ENCODE measurements at places on chromosomes 7 and 10.

GRCh38 chr7:148262721-148263229 is 327.8 kb upstream of the C7orf33 start:
- no peak for DNase-seq

- DNase-seq: no peak
These were observed 167.1 kb upstream of the SMIM30 start for GRCh38 chr7:113285411-113285810.

GRCh38 chr10:11663763-11664555 is 52.5 kb upstream of the USP6NL start:
- no peak for DNase-seq

GRCh38 chr10:61733358-61733940 is 70.7 kb downstream of the CABCOCO1 start:
- no peak for DNase-seq

DNA sequence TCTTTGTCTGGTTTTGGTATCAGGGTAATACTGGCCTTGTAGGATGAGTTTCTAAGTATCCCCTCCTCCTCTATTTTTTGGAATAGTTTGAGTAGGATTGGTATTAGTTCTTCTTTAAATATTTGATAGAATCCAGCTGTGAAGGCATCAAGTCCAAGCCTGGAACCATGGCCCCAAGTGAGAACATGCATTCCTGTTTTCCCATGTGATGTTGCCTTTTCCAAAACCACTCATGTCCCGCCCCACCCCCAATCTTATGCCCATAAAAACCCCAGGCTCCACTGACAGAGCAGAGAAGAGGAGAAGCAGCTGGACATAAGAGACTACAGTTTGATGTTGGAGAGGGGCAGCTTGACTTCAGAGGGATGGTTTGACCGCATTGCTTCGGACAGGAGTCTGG is 71.2 kb downstream of the MINPP1 start:
- DNase-seq: no peak

DNA sequence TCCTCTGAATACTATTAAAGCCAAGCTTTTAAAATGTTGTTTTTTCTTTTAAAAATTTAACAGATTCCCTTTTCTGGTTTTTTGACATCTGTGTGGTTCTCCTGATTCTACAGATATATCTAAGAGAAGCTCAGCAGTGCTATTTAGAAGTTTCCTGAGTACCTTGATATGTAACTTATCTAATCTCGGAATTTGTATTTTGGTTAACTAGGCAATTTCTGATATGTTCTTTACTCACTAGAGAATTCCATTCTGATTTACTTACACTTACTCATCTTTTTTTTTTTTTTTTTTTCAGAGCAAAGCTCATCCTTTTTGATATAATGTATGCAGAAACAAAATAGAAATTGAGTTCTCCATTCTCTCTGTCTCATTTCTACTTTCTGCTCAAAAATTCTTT is 63.8 kb downstream of the PALS2 start:
- no peak for DNase-seq

DNA sequence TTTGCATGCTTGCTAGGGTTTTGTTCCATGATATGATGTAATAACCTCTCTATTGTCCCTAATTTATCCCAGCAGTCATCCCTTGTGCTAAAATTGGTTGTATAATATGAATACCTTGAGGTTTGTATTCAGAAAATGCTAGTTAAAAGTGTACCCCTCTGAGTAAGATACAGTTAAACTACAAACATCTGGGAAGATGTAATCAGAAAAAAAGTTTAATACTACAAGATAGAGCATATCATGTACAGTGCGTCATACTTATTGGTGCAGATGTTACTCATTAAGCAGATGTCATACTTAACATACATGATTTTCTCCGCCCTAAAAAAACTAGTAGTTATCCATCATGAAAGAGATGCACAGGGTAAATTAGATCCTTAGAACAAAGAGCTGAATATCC is 336.1 kb upstream of the KCND2 start:
- no peak for DNase-seq

DNA sequence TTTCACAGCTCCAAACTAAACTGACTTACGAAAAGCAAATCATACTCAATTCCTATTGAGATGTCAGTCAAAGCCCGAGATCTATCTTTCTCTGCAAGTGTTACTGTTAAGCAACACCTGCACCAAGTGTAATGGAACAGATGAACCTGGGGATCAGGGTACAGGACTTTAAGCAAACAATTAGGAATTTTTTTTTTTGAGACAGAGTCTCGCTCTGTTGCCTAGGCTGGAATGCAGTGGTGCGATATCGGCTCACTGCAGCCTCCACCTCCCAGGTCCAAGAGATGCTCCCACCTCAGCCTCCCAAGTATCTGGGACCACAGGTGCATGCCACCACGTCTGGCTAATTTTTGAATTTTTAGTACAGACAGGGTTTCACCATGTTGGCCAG is 14.9 kb downstream of the YWHAG start:
- no peak for DNase-seq
